ENCODE measurements at places on chromosomes 2 and 18. TPM values are rescaled to one million over a fixed set of nuclear protein-coding genes. Genes with fewer than 3 reads are reported as not detected.

- DNase-seq, result no peak
- no peaks in the 10 kb centered on the region for H3K36me3 ChIP-seq
- no peak overlapping the region for H3K4me3 ChIP-seq
These were observed 74.5 kb downstream of the DTNB start for GRCh38 chr2:25598911-25599310.

DNA sequence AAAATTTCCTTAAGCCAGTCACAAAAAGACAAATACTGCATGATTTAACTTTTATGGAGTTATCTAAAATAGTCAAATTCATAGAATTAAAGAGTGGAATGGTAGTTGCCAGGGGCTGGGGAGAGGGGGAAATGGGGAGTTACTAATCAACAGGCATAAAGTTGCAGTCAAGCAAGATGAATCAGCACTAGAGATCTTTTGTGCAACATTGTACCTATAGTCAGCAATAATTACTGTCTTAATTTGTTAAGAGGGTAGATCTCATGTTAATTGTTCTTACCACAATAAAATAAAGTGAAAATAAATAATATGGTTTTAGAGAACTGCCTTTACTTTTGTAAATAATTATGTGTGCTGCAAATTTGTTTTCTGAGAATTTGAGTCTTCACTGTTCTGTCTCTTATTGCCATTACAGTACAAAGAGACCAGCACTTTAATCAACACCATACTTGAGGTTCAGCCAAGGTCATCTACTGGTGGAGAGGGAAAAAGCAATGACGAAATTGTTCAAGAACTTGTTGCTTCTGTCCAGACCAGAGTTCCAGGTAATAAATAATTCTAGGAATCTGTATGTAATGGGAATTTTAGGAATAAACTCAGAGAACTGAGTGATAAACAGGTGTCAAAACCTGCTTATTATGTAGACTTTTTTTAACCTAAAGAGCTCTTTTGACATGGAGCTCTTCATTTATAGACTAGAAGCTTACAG lies 75.5 kb downstream of the TRABD2A start:
- no peak for DNase-seq
- H3K4me3 ChIP-seq, result no peak overlapping the region
- peaks cover 16% of the 10 kb centered on the region for H3K4me1 ChIP-seq
- no peaks in the 10 kb centered on the region for H3K36me3 ChIP-seq
- H3K27me3 ChIP-seq, result no peaks in the 10 kb centered on the region
- no peak overlapping the region for H3K27ac ChIP-seq

- H3K4me1 ChIP-seq, result no peaks in the 10 kb centered on the region
- H3K4me3 ChIP-seq, result no peak overlapping the region
- H3K27ac ChIP-seq, result no peak overlapping the region
- no peaks in the 10 kb centered on the region for H3K27me3 ChIP-seq
- peaks cover 100% of the 10 kb centered on the region for H3K36me3 ChIP-seq
These were observed 27.6 kb downstream of the STAT1 start for GRCh38 chr2:190986221-190986953.

DNA sequence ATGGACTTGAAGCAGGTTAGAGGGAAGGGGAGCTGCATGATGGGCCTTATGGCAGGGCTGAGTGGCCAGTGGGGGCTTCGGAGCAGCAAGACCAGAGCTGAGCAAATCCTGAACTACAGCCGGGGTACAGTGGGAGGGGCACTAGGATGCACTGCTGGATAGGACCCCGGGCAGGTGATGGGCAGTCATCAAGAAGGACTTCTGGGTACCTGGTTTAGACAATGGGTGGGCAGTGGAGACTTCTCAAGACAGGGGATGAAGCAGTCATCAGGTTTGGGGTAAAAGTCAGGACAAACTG lies 507.4 kb upstream of the MYT1L start:
- no peak overlapping the region for H3K27ac ChIP-seq
- H3K4me3 ChIP-seq, result no peak overlapping the region
- H3K36me3 ChIP-seq, result no peaks in the 10 kb centered on the region
- no peak for DNase-seq
- no peaks in the 10 kb centered on the region for H3K27me3 ChIP-seq

DNA sequence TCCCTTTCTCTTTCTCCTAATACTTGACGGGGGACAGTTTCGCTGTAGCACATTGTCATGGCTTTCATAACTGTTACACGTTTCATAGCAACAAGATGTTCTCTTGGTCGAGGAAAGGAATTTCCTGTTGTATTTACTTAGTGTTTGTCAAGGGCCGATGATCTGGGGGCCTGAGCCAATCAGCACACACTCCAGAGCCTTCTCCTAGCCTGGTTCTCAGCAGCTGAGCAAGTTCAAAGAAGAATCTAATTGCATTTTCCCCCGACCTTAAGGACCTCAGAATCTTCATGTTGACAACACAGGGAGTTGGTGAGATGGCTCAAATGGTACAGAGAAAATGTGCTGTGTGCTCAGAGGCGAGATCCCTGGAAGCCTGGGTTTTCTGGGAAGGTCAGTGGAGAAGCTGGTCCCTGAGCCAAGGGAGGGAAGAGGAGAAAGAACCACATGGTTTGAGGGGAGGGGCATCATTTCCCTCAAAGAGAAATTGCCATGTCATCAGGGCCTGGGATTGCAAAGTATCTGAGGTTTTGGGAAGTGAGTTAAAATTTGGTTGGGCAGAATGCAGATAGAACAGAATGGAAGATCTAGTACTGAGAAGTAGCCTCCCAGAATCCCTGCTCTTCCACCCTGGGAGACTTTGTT lies 76.9 kb upstream of the AGAP1 start:
- peak; percentile 60 for DNase-seq
- H3K36me3 ChIP-seq, result no peaks in the 10 kb centered on the region
- H3K27me3 ChIP-seq, result no peaks in the 10 kb centered on the region

DNA sequence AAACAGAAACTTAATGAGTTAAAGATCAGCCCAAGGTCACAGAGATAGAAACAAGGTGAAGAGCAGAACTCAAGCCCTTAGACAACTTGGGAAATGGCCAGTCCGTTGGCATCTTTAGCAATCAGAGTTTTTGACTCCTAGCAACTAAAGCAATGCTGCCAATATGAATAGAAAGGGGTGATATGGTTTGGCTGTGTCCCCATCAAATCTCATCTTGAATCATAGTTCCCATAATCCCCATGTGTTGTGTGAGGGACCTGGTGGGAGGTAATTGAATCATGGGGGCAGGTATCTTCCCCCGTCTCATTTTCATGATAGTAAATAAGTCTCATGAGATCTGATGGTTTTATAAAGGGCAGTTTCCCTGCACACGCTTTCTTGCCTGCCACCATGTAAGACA lies 170.2 kb downstream of the DDX1 start:
- H3K36me3 ChIP-seq, result no peaks in the 10 kb centered on the region
- no peak for DNase-seq
- H3K27ac ChIP-seq, result no peak overlapping the region

DNA sequence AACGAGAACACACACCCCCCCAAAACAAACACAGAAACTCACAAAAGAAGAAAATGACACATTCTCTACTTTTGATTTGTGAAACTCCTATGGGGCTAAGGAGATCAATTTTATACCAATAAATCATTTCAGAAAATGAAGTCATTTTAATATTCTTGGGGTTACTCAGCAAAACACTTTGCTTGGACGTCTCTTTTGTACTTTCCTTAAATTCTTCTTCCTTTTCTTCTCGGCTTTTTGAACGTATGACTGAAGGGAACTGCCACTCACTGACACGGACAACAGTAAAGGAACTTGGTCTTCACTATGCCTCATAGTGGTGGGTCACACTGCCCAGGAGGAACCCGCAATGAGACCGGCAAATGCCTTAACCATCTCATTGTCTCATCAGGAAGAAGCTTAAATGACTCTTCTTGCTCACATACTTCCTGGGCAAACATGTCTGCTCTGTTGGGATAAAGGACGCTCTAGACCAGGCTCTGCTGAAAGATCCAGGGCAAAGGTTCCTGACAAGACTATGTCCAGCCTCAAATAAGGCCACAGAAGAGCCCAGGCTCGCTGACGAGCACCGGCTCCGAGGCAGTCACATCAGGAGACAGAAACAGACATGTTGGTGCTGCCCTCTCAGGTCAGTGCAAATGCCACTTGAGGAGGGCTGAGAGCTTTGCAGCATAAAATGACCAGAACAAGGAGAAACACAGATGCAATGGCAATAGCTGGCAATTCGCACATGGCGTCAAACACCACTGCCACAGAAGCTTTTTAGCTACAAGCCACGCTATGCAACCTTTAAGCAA lies 205.5 kb downstream of the TGIF1 start:
- no peak overlapping the region for H3K4me3 ChIP-seq
- DNase-seq, result no peak
- peaks cover 3% of the 10 kb centered on the region for H3K4me1 ChIP-seq
- H3K36me3 ChIP-seq, result no peaks in the 10 kb centered on the region
- H3K27ac ChIP-seq, result no peak overlapping the region

DNA sequence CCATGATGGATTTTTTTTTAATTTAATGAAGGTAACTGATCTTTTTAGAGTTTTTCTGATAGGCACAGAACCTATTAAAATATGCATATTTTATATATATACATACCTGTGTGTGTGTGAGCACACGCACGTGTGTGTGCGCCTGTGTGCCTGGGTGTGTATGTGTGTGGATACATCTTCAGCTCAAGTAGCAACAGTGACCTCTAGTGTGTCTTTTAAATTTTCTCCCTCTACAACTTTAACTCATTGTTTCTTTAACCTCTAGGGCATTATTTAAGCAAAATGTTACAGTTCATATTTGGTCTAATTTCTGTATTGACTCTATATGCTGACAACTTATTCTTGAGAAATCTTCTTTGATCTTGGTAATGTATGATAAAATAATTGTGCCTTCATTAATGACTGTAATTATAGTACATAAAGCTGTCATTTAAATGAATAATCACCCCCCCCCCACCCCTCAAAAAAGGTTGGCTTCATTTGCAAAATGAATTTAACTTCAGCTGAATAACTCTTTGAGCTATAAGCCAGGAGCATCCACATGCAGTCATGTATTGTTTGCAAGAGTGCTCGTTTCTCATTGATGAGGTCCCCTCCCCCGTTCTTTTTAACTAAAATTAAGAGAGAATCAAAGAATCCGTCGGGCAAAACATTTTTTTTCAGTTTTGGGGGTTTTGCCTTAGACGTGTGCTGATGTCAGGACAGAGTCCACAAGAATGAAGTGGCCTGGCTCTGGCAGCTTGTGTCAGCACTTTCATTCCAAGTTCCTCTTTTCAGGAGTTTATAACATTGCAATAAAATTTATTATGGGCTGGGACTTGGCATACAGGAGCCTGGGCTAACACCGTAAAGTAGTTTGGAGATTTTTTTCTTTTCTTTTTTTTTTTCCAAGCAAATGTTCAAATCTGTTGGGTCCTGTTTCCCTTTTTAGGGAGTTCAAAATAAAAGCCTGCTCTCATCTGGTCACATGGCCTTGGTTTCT lies 80.0 kb downstream of the ETAA1 start:
- DNase-seq, result no peak
- H3K4me1 ChIP-seq, result peaks cover 3% of the 10 kb centered on the region
- no peak overlapping the region for H3K27ac ChIP-seq
- no peak overlapping the region for H3K4me3 ChIP-seq
- no peaks in the 10 kb centered on the region for H3K36me3 ChIP-seq

GRCh38 chr18:48687346-48688042 lies 148.7 kb downstream of the CTIF start:
- no peak overlapping the region for H3K27ac ChIP-seq
- peaks cover 21% of the 10 kb centered on the region for H3K4me1 ChIP-seq
- no peak for DNase-seq
- H3K27me3 ChIP-seq, result no peaks in the 10 kb centered on the region

DNA sequence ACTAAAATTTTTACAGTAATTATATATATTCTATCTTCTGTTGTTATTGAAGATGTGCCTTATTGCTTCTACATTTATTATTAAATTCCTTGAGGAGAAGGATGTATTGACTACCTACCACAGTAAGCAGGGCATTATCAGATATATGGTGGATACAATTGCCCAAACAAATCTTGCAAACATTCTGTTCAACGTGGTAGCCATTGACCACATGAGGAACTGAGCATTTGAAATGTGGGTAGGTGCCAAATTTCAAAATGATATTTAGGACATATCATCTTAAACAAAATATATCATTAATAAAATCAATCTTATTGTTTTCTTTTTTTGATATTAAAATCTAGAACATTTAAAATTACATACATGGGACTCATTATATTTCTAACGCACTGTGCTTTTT lies 11.1 kb downstream of the SCN3A start:
- H3K4me3 ChIP-seq, result no peak overlapping the region
- H3K27me3 ChIP-seq, result no peaks in the 10 kb centered on the region
- no peaks in the 10 kb centered on the region for H3K4me1 ChIP-seq
- H3K27ac ChIP-seq, result no peak overlapping the region
- no peak for DNase-seq

DNA sequence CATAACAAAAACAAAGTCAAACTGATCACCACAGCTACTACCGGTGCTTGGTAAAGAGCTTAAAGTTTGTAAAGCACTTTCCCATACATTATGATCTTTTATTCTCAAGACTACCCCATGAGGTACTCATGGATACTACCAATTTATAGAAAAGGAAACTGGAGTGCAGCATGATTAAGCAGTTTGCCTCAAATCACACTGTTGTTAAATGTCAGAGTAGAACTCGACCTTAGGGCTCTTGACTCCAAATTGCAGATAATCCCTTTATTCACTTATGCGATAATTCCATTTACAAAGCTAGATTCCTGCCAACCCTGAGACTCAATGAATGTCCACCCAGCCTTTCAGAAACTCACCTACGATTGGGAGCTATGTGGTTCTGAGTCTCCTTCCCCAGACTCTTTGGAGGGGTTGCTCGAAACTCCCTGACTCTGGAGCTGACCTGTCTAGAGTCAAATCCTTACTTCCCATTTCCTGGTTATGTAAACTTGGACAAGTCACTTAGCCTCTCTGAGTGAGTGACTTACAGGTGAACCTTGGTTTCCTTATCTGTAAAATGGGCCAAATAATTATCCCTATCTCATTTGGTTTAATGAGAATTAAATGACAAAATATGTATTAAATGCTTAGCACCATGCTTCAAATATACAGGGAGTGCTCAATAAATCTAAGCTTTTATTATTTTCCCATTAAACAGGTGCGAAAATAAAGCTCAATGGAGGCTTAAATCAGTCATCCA lies 47.4 kb downstream of the PSD4 start:
- H3K4me3 ChIP-seq, result no peak overlapping the region
- no peak overlapping the region for H3K27ac ChIP-seq
- H3K27me3 ChIP-seq, result no peaks in the 10 kb centered on the region
- H3K36me3 ChIP-seq, result no peaks in the 10 kb centered on the region
- DNase-seq, result no peak

- no peaks in the 10 kb centered on the region for H3K36me3 ChIP-seq
- H3K27me3 ChIP-seq, result no peaks in the 10 kb centered on the region
- no peak overlapping the region for H3K4me3 ChIP-seq
- H3K27ac ChIP-seq, result no peak overlapping the region
- peaks cover 30% of the 10 kb centered on the region for H3K4me1 ChIP-seq
These were observed 59.6 kb downstream of the SPIRE1 start for GRCh38 chr18:12598181-12598930.

GRCh38 chr18:69948256-69948655 lies 583 bp upstream of the CD226 start:
- no peaks in the 10 kb centered on the region for H3K27me3 ChIP-seq
- H3K36me3 ChIP-seq, result no peaks in the 10 kb centered on the region
- H3K4me3 ChIP-seq, result no peak overlapping the region
- no peak overlapping the region for H3K27ac ChIP-seq
- no peak for DNase-seq

RAMP1 gene
- 5.1 TPM for total RNA-seq

IKZF2 gene
- 16.5 TPM for total RNA-seq

FKBP1B gene
- total RNA-seq, result 16.4 TPM

TBR1 gene
- not detected for total RNA-seq

LINC00305 gene
- total RNA-seq, result not detected

DTNA gene
- 21.0 TPM for total RNA-seq
